Endothelial cell (in vitro differentiated cells): ENCODE measurements at places on chromosomes 1 and 21.

DNA sequence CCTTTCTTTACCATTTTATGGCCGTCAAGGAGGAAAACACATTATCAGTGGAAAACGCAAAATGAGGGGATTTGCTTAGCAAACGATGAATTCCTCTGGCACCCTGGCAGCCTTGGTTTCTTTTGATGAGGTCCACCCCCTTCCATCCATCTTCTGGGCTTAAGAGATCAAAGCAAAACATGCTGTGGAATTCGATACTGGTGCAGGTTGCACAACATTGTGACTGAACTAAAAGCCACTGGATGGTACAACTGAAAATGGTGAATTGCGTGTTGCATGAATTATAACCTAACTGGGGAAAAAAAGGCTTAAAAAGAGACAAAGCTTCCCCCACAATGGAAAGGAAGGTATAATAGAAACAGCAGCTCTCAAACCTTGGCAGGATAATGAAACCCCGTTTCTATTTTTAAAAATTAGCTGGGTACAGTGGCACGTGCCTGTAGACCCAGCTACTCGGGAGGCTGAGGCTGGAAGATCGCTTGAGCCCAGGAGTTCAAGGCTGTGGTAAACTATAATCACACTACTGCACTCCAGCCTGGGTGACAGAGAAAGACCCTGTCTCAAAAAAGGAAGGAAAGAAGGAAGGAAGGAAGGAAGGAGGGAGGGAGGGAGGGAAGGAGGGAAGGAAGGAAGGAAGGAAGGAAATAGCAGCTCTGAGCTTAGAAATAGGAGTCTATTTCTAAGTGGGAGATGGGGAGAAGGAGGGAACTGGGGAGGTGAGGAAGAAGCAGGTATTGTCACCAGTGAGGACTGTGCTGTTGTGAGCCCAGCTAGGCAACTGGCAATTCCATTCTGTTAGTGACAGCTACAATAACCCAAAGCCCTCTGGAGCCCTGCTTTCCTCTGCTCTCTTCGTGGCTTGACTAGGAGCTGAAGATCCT is 29.0 kb upstream of the LGALS8 start:
- DNase-seq = no peak

DNA sequence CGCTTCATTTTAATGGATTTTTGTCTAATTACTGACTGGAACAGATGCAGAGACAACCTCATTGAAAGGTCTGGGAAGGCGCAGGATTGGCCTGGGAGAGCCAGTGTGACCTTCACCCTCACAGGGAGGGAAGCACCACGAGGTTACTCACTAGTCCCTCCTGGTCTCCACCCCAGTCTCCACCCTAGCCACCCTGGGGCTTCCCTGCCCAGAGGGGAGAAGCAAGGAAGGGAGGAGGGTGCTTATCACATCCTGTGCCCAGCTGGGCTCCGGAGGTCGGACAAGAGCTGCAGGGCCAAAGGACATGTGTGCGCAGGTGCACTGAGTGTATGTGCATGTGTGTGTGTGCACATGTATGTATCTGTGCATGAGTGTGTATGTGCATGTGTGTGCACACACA is 220.1 kb upstream of the VAMP3 start:
- DNase-seq = no peak

DNA sequence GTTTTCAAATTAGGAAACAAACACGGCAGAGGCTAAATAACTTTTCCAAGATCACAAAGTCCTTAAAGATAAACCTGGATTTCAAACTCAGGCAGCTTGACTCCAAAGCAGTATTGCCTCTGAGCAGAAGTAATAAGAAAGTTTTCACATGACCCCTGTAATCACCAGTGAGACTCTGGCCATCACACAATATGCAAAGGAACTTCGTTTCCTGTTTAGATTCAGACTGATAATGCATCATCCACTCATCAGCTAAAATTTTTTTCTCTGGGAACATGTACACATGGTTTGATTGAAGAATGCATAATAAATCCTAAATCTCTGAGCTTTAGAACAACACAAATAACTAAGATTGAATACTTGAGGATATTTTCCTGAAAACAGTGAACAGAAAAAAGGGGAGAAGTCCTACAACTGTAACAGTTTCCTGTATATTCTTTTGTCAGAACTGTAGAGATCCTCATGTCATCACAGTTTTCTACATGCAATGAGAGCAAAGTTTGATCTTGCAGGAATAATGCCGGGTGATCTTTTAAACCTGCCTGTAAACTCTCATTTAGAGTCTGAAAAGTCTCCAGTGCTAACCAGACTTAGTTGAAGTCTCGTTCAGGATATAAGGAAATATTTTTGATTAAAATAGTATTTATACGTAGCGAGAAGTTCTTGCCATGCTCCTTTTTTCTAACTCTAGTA is 225.3 kb downstream of the SPATA17 start:
- no peak for DNase-seq

DNA sequence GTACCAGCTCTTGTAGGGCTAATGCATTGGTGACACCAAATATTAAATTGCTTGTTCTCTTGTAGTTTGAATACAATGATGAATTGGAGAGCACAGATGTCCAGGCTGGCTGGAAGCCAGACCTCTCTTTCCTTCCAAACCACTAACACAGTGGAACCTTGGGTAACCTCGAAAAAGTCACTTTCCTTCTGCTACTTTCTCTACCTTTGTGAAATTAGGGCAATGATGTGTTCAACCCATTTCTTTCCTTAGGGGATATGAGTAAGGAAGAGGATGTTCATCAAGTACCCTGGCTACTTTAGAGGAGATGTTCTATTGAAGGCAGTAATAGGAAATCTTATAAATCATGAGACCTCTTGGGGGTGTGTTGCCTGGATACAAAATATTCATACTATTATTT is 55.7 kb downstream of the XCL2 start:
- no peak for DNase-seq

DNA sequence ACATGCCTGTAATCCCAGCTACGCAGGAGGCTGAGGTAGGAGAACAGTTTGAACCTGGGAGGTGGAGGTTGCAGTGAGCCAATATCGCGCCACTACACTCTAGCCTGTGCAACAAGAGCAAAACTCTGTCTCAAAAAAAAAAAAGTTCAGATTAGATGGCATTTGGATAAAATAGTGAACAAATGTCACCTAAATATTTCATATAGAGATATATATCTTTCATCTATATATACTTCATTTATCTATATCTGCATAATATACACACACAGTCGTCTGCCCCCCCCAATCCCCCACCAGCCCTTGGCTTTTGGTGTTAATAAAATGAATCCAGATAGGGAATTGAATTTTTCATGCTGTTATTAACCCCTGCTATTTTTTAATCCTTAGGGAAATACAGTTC is 5.0 kb downstream of the PPP1R15B start:
- DNase-seq = no peak

DNA sequence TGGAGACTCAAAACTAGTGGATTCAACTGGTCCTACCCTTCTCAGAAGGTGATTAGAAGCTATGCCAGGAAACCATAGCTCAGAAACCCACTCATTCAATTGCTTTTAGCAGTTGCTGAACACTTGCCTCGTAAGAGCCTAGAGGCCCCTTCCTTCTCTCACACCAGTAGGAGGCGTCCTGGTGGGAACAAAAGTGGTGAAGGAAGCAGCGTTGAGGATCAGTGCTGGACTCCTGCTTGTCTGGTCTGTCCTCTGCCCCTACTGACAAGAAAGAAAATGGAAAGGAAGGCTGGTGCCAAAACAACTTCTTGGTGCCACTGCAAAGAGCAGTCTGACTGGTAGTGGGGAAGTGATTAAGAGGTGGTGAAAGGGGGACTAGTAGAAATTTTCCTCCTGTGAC is 269.7 kb downstream of the LMO4 start:
- peak; percentile 19 for DNase-seq

GRCh38 chr1:92515796-92516201 is 29.1 kb upstream of the GFI1 start:
- no peak for DNase-seq

DNA sequence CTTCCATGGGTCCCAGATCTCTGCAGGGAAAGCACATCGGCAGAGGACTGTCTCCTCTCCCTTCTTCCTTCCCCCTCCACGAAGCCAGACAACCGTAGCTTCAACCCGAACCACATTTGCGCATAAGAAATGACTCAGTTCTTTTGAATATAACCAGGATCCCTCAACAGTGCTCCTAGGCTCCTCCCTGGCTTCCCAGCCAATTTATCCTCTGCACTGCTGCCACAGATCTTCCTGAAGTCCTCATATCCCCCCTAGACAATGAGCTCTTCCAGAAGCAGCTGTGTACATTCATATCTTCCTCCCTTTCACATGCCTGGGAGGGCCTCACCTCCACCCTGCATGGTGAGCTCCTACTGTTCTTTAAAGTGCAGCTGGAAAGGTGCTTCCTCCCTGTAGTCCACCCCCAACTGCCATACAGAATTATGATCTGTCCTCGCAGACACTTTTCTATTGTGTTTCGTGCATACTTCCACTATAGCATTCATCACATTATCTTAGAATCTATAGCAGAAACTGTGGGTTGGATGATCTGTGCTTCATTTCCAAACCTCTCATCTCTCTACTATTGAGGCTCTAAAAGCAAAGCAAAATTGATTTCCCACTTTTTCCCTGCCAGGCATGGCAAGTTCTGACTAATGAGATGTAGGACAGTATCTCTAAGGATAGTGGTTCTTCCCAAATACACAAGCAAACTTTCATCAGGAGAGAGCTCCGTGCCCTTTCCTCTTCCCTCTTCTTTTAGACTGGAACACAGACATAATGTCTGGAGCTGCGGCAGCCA is 179.3 kb upstream of the HMGB4 start:
- no peak for DNase-seq

DNA sequence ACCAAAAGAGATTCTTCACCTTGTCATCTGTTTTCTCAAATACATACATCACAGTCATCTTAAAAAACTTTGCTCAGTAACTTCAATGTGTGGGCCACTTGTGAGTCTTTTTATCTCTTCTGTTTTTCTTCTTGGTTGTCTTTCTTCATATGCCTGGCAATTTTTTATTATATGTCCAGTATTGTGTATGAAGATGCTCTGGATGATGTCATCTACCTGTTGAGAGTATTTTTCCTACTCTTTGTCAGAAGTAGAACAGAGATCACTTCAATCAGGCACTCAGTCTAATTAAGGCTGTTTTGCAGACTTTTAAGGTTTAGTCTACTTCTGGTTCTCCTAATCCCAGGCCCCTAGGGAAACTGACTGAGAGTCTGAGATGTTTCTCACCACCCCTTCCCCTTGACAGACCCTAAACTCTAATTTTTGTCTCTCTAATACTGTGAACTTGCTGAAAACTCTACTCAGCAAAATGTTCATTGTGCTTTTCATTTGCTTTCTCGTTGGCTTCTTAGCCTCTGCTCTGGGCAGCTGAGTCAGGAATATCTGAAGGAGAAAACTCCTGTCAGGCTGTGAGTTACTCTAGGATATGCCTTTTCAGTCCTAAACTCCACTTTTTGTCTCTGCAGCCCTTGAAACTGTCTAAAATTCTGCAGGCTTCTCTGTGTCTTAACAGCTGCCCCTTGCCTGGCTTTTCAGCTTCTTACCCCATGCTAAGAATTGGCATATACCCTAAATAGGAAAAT is 33.0 kb upstream of the DNAJC6 start:
- DNase-seq = no peak

DNA sequence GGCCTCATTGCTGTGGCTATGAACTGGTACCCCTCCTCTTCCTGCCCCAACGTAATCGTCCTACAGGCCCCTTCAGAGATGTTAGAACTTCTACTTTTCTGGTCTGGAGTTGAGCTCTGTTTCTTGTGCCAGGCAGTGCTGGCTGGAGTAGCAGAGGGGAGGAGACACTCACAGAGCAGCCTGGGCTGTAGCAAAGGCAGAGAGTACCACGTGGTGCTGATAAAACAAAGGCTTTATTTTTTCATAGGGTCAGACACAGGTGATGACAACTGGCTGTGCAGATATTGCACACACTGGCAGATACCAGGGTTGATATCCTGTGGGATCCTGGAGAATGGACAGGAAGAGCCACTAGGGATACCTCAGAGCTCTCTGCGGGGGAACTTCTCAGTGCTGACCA is 23.2 kb downstream of the CRCT1 start:
- DNase-seq = no peak

GRCh38 chr1:48228156-48228555 is 5.6 kb downstream of the SLC5A9 start:
- peak; percentile 44 for DNase-seq

DNA sequence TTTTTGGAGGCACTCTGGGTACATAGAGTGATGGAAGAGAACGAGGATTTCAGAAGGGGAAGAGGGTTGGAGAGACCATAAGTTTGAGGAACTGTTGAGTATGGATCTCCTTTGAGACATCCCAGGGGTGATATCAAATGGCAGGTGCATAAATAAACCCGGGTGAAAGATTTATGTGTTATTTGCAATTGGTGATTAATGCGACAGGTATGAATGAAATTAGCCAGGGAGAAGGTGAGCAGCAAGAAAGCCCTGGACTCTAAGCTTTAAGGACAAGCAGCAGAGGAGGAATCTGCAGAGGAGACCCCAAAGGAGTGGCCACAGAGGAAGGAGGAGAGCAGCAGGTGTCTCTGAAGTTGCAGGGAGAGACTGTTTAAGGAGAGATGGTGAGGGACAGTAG is 8.8 kb upstream of the REN start:
- no peak for DNase-seq

GRCh38 chr1:30668546-30669327 is 54.6 kb downstream of the MATN1 start:
- DNase-seq = no peak

DNA sequence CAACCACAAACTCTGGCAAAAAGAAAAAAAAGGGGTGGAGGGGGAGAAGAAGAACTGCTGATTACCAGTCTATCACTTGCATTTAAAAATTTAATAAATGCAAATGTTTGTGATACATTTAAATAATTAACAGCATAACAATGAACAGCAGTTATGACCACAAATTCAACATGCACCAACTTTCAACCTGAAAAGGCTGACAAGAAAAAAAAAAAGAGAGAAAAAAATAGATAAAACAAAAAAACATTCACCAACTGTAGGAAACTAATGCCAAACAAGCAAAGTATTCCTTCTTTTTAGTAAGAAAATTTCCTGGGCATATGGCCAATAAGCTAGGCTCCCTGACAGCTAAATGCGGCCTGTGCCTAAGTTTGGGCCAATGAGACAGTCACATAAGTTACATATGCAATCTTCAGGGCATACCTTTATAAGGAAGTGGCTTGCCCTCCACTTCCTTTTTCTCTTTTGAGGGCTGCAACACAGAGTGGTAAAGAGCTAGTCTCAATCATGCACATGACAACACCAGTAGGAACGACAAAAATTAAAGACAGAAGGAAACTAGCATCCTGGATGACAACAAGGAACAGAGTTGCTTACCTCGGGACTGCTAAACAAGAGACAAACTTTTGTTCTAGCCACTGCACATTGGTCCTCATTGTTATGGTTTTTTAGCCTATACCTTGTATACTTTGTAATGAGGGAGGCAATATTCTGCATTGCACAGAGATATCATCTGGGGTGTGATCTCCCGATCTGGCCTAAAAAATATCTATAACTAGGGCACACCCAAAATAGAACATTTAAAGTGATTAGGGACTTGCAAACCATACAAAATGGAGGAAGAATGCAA is 24.2 kb upstream of the PHTF1 start:
- DNase-seq = no peak
